Dermis blood vessel endothelial cell (primary cell): ENCODE measurements at places on chromosomes 11 and 22. TPM values are rescaled to one million over a fixed set of nuclear protein-coding genes. Genes with fewer than 3 reads are reported as not detected.

The PYGM gene
- total RNA-seq, result 0.23 and 0.34 TPM in 2 replicates

The CAPN5 gene
- total RNA-seq, result 5.6 and 8.5 TPM in 2 replicates

The CHRM1 gene
- total RNA-seq, result not detected in 2 replicates

The DNAJC24 gene
- 8.2 and 14.8 TPM in 2 replicates for total RNA-seq

The OR56A1 gene
- total RNA-seq, result 0.14 TPM in 1 of 2 replicates, not detected in the other

The RFPL2 gene
- 0.14 TPM in 1 of 2 replicates, not detected in the other for total RNA-seq

GRCh38 chr11:80773919-80774318, 1333.1 kb upstream of the TENM4 start:
- DNase-seq, result no peak

GRCh38 chr11:121152764-121153163, 51.7 kb downstream of the TECTA start:
- DNase-seq, result no peak

DNA sequence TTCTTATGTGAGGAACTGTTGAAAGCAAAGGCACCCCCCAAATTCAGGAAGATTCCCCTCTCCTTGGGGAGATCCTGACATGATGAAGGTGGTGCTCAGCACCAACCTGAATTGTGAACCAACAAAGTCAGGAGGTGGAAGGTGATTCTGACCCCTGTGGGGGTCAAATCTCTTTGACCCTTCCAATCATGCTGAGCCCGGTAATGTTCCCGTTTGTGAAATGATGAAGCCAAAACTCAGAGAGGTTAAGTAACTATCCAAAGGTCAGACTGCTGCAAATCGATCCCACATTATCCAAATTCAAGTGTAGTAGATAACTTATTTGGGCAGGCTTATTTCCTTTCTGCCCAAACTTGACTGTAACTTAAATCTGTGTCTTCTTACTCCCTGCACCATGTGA, 19.1 kb downstream of the SERPING1 start:
- no peak for DNase-seq

GRCh38 chr22:45683680-45684079, 12.0 kb downstream of the ATXN10 start:
- DNase-seq, result no peak

DNA sequence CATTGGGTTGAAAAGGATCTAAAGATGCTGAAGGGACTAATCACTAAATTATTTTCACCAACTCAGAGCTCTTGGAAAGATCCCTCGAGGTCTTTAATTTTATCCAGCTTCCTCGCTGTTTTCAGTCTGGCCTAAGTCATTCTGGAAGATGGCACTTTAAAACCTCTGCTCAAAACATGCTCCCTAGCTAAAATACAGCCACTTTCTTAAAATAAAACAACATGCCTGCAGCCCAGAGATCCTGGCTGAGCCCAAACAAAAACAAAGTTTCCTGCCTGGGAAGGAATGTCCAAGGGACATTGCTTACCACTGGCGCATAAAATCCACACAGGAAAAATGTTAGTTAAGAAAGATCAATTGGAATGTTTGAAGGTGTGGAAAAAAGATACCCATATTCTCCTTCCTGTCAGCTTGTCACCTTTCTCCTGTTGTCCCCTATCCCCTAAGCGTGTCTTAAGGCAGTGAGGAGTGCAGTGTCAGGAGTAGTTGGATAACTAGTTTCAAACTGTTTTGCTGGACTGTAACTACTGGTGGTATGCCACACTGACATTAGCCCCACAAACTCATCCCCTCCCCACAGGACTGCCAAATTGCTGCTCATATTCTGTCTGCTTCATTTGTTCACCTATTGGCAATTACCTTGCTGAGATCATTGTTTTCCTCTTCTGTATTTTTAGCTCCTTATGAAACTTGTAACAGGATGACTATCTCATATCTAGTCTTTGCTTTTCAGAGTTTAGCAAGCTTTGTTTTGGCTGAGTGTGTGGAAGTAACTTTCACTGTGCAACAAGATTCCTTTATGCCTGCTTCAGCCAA, 108.3 kb upstream of the SESN3 start:
- no peak for DNase-seq

DNA sequence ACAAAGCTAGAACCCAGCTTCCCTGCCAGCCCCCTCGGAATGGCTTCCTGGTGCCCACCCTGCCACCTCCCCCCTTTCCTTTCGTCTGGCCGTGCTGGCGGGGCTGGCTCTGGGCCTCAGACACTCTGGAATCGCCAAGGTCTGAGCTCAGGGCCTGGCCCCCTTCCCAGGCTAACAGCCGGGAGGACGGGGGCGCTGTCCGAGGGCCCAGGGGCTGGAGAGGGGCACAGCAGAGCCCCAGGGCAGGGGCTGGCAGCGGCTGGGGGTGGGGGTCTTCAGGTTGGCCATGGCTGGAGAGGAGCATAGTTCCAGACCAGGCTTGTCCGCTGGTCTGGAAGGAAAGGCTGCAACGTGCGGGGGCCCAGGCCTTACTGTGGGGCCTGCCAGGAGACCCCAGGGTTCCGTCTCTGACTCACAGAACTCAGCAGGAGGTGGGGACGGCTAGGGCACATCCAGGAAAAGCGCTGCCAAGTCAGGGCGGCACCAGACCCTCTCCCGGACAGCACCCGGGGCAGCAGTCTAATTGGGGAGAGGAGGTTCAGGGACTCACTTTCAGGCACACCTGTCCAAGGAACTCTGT, 861 bp upstream of the LTBP3 start:
- peak; percentile 40 for DNase-seq

DNA sequence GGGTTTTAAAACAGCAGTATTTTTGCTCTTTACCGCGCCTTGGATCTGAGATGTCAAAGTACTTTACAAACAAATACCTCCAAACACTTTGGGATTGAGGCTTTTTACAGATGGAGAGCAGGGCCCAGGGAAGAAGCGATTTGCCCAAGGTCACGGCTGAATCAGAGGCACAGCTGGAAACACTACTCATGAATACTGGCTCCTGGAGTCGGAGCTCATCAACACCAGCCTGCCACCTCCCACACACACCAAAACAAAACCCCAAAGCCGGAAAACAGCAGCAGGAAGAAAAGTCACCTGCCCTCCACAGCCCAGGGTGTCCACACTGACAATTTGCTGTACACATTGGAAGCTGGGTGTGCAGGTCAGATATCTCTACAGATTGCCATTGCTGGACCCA, 339.4 kb downstream of the CADM1 start:
- no peak for DNase-seq
